ENCODE measurements at places on chromosomes 11 and 22. TPM values are rescaled to one million over a fixed set of nuclear protein-coding genes. Genes with fewer than 3 reads are reported as not detected.

DNA sequence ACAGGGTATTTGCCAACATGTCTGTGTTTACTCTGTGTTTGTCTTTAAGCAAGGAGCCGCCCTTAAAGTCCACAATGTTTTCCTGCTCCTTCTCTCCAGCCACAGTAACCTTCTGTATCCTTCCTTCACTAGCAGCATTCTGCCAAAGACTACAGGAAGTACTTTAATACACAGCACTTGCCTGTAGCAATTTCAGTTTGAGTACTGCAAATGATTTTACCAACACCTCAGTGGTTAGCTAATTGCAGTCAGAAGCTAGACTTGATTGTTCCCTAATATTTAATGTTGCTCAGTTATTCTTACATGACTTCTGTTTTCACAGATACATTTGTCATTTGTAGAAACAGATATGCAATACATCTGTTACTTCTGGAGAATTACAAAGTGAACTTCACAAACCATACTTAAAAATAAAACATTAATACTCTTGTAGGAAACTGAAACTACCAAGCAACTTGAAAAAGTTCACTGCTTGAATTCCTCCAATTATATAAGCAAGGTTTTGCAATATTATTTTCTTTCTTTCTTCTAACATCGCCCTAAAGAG, 69.1 kb downstream of the FCHSD2 start:
- peak; percentile 81 for DNase-seq
- H3K36me3 ChIP-seq: peaks cover 8% of the 10 kb centered on the region
- peak overlapping the region; percentile 15 for H3K27ac ChIP-seq
- H3K4me3 ChIP-seq: peak overlapping the region; percentile 16
- H3K4me1 ChIP-seq: peaks cover 25% of the 10 kb centered on the region

DNA sequence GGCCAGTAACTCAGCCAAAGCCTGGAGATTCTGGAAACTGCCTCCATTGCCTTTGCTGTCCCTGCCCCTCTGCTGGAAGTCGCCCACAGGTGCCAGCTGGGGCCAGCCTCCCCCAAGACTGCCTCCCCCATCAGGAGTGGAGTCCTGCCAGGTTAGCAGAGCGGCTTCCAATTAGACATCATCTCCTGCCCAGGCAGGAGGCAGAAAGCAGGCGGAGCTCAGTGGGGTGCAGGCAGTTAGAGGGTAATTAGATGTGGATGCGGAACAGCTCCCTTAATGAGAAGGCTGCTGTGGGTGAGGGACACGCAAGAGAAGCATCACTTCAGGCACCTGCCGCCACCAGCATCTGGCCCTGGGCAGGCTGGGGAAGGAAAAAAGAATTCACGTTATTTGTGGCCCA, 90.9 kb upstream of the TP53I11 start:
- no peak overlapping the region for H3K27ac ChIP-seq
- no peak overlapping the region for H3K4me3 ChIP-seq
- H3K4me1 ChIP-seq: peaks cover 49% of the 10 kb centered on the region
- no peaks in the 10 kb centered on the region for H3K27me3 ChIP-seq
- no peaks in the 10 kb centered on the region for H3K36me3 ChIP-seq

DNA sequence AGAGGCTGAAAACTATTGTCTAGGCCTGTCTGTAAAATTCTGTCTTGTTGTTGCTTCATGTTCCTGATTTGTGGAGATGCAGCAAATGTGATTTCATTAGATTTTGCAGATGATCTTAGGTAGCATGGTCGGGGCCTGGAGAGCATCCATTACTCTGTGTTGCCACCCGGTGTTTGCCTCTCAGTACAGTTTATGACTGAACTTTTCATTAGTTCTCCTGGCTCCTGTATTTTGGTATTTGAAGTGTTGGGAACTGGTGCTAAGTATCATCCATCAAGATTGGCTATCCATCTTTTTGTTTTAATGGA, 7.7 kb downstream of the YWHAH start:
- H3K27me3 ChIP-seq: no peaks in the 10 kb centered on the region
- no peak overlapping the region for H3K4me3 ChIP-seq
- H3K36me3 ChIP-seq: peaks cover 34% of the 10 kb centered on the region
- H3K4me1 ChIP-seq: peaks cover 31% of the 10 kb centered on the region
- H3K27ac ChIP-seq: peak overlapping the region; percentile 67
- DNase-seq: no peak

Gene B3GAT3
- total RNA-seq: 76.3 TPM

Gene PAK1
- total RNA-seq: 29.8 TPM

GRCh38 chr11:47886096-47886495, 37.9 kb upstream of the NUP160 start:
- no peak overlapping the region for H3K4me3 ChIP-seq
- no peaks in the 10 kb centered on the region for H3K4me1 ChIP-seq
- no peak overlapping the region for H3K27ac ChIP-seq
- no peaks in the 10 kb centered on the region for H3K36me3 ChIP-seq

DNA sequence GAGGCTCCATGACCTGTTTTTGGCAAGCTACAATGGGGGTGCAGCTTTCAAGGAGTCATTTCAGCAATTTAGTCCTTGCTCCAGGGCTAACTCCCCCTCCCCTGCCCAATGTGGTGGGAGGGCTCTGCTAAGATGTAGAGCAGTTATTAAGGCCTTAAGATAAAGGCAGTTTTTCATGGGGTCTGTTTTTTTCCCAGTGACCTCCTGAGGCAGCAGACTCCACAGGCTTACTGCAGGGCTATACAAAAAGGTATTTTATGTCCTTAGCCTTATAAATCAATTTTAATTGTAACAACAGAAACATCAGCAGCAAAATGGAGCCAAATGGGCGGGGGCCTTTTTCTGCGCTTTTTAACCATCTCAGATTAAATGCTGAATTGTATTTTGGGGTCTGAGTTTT, 192.3 kb downstream of the KIRREL3 start:
- no peak for DNase-seq
- no peaks in the 10 kb centered on the region for H3K36me3 ChIP-seq
- H3K27ac ChIP-seq: no peak overlapping the region
- H3K4me1 ChIP-seq: no peaks in the 10 kb centered on the region
- peaks cover 53% of the 10 kb centered on the region for H3K27me3 ChIP-seq

Gene C22orf42
- not detected for total RNA-seq

GRCh38 chr11:110759972-110760381, 47.7 kb upstream of the ARHGAP20 start:
- DNase-seq: no peak
- no peaks in the 10 kb centered on the region for H3K4me1 ChIP-seq
- H3K27me3 ChIP-seq: no peaks in the 10 kb centered on the region
- no peaks in the 10 kb centered on the region for H3K36me3 ChIP-seq
- H3K27ac ChIP-seq: no peak overlapping the region
